ENCODE measurements at places on chromosomes 11 and 22.

DNA sequence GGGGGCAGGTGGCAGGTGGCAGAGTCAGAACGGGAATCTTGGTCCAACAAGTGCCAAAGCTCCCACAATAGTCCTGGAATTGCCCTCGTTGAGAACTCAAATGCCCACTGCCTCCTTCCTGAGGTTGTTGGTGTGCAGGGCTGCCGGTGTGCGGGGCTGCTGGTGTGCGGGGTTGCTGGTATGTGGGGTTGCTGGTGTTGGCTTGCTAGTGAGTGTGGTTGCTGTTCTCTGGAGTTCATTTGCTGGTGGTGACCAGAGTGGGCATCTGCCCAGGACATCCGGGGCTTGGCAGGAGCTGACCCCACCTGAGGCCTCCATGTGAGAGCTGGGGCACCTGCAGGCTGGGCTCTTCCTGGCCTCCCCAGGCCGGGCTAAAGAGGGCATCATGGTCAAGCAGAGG lies 14.0 kb upstream of the MPPED1 start:
- DNase-seq = no peak

- no peak for DNase-seq
These were observed 69.1 kb downstream of the CTTN start for GRCh38 chr11:70467201-70468085.

DNA sequence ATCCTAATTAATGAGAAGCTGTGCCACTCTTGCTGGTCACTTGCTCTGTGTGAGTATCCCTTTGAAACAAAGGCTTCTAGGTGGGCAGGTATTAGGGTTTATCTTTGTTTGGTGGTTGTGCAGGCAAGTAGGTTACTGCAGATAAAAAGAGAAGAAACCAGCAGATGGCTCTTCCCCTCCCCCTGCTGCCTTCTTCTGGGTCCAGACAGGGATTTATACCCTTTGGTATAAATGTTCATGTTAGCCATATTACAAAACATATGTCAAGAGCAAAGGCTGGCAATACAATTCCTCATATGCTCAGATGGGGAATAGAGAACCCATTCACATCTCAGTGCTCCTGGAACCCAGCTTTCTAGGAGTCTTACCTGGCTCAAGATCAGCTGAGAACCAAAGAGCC lies 109.9 kb downstream of the NAV2 start:
- no peak for DNase-seq

- DNase-seq = no peak
These were observed 104.2 kb downstream of the WT1 start for GRCh38 chr11:32331098-32331497.

- DNase-seq = no peak
These were observed 76.8 kb upstream of the SHANK2 start for GRCh38 chr11:71329165-71329510.

DNA sequence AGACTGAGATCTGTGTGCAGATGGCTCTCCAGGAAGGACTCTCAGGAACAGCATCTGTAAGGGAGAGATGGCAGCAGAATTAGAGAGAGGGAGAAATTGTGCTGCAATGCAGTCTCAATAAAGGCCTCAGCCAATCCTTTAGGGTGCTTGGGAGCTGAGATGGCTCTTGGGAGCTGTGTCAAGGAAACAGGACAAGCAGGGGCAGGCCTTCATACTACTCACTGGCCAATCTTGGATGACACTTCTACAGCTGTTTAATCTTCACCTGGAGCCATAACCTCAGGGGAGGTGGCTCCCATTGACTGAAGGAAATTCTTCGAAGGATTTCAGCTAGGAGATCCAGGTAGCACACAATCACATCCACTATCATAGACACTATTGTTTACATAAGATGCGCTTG lies 10.0 kb downstream of the OR5B21 start:
- no peak for DNase-seq

- DNase-seq = no peak
These were observed 382.0 kb upstream of the ANO3 start for GRCh38 chr11:25949918-25950317.

- no peak for DNase-seq
These were observed 373.9 kb upstream of the FAT3 start for GRCh38 chr11:91850533-91851275.

- DNase-seq = no peak
These were observed 137.7 kb downstream of the WT1 start for GRCh38 chr11:32297611-32298011.

DNA sequence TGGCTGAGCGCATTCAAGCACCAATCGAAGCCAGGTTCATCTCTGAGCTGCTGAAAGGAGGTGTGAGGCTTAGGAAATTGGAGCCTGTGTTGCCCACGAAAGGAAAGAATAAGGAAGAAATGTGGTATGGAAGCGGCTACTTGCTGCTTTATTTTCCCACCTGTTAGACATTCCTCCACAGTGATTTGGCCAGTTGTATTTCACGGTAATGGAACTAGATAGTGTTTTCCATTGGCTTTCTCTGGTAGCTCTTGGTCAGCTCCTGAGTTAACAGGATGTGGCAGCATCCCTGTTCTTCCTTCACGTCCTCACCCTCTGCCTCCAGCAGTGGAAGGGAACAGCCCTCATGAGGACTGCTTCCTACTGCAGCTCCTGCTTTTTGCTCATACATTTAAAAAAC lies 44.7 kb downstream of the BID start:
- no peak for DNase-seq

GRCh38 chr22:50236731-50237409 lies 8.0 kb downstream of the TUBGCP6 start:
- DNase-seq = no peak

GRCh38 chr22:49701380-49702067 lies 126.1 kb downstream of the BRD1 start:
- DNase-seq = no peak

DNA sequence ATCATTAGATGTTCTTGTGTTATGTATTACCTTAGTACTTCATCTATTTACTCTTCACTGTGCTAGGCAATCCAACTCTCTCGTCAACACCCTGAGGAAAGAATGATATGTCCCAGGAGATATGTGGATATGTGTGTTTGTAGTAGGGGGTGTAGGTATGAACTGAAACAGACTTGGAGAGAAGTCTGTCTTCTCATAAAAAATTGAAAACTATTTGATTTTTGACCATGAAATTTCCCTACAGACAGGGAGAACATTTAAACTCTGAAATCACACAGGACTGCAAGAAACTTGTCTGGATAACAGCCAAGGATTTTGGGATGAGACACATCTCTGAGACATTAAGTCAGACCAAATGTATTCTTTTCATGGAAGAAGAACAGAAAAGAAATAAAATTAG lies 967.0 kb upstream of the FAT3 start:
- DNase-seq = no peak

DNA sequence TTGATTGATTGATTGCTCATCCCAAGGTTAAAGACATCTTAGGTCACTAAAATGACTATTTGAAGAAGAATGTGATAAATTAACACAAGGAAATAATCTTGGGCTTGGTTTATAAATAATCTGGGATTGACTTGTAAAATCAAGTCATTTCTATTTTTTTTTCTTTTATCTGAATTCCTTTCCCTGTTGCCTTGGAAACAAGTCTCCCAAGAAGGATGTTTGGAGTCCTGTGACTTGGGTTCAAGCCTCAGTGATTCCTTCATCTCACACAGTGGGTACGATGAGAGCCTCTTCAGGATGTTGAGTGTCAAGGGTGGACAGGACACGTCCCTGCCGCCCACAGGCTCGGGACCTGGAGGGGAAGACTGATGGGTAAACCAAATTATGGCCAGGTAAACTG lies 98.2 kb upstream of the CRYBB3 start:
- DNase-seq = no peak

GRCh38 chr11:13965337-13965736 lies 2.8 kb downstream of the SPON1 start:
- DNase-seq = no peak

DNA sequence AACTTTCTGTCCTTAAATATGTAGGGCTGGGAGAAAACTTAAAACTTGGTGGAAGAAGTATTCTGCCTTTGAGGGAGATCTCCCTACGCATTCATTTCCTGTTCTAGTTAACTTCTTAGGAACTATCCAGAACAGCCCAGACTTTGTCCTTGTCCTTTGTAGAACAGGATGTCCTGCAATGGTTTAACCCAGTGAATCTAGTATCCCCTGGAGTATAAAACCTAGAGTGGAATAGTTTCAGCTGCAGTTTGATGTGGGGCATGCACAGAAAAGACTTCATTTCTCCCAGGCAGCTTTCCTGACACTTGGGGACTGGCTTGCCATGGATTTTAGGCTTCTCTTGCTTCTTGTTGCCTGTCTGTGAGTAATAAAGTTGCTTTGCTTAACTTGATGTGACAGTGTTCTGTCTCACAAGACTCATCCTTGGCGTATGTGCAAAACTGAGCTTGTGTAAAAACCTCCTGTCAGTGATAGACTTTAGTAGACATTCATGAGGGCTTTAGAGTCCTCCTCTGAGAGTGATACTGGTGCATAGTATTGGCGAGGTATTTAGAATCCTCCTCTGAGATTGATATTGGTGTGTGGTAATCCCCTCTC lies 28.2 kb downstream of the ARHGAP42 start:
- no peak for DNase-seq

DNA sequence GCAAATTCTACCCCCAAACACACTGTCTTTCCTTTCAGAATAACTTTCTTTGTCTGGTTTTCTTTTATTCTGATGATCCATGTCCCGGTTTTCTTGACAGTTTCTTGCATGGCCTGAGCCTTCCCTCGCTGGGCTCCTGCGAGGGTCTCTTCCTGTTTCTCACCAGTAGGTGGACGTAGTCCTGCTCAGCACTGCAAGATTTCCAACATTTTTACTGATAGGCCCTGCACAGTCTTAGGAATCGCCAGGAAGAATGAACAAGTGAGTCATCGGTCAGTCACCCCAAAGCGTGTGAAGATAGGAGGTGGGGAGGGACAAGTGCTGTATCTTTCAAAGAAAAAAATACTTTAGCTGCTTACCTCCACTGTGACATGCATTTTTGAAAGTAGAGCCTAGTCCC lies 16.9 kb upstream of the KIRREL3 start:
- no peak for DNase-seq

GRCh38 chr11:64703048-64703447 lies 19.9 kb downstream of the NRXN2 start:
- no peak for DNase-seq

DNA sequence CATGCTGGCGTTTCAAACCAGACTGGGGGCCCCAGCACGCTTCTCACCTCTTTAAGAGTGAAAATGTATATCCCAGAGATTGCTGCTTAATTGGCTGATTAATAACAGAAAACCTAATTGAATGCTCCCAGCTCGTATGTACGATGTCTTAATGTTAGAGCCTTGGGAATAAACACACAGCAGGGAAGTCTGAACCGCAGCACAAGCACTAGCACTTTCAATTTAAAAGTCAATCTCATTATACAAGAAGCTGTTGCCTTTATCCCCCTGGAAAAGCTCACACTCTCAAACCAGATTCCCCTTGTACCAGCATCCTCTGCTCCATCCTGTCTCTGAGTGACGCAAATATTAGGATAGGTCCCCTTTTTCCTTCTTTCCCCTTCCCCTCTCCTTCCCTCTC lies 449.1 kb downstream of the MN1 start:
- DNase-seq = no peak

DNA sequence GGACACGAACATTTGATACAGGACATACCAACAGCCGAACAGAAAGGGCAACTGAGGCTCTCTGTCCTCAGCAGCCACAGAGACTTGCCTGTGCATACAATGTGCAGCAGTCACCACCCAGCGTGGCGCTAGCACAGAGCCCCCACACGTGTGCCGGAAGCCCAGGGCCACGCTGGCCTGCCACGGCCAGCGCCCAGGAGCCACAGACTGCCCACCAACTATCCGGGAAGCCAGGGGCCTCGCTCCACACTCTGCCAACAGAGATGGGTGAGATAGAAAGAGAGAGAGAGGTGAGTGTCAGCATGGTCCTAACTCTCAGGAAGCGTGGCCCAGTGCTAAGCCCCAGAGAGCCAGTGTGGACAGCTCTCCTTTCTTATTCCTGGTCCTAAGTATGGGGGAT lies 11.7 kb downstream of the TMPRSS5 start:
- no peak for DNase-seq

DNA sequence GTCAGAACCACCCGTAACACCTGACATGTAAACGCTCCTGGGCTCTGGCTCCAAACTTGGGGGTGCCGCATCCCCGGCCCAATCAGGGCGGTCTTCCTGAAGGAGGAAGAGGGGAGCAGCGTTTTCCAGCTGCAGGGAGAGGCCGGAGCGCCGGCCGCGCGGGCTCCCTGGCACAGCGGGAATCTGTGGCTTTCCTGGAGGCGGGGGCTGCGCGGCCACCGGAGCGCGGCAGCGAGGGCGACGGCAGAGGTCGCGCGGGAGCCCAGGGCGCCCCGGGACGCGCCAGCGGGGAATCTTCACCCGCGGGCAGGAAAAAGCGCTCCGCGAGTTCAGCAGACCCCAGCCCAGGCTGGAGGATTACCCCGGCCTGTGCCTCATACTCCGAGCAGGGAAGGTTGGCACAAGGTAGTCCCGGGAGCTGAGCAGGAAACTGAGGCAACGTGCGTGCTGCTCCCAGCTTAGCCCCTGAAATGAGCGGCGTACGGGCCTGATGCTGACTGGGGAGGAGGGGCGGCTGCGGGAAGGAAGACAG lies 600 bp upstream of the ESAM start:
- DNase-seq = no peak

DNA sequence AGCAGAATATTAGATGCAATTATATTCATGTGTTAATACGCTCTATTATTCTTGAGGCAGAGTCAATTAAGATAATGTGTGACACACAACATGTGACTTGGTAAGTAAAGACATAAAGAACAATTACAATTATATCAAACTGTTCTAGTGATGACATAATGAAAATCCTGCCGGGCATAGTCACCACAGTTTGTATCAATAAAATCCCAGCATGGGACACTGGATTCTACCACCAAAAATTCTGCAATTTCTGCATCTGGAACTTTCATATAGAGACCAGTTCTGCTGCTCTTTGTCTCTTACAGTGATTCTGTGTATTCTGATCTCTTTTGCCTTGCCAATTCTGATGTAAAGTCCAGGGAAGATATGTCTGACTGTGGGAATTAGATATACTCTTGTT lies 495.6 kb upstream of the LRRC4C start:
- DNase-seq = no peak

DNA sequence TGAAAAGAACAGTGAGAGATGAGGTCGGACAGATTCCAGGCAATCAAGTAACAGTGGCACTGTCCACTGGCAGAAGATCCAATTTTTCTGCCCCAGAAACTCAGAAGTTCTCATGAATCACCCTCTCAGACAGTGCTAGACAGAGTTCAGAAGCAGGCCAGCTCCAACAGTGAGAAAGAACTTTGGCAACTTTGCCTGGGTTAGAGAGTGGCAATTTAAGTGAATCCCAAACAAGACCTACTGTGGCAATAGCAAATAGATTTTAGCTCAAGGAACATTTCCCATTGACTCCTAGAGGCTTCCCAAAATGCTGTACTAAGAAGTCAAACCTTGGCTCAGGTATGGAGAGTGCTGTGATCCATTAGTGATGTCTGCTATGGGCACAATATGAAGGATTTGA lies 12.3 kb downstream of the CD44 start:
- no peak for DNase-seq

Measured in coronary artery (tissue), 2 donors.